ENCODE measurements at places on chromosomes 4 and X.

DNA sequence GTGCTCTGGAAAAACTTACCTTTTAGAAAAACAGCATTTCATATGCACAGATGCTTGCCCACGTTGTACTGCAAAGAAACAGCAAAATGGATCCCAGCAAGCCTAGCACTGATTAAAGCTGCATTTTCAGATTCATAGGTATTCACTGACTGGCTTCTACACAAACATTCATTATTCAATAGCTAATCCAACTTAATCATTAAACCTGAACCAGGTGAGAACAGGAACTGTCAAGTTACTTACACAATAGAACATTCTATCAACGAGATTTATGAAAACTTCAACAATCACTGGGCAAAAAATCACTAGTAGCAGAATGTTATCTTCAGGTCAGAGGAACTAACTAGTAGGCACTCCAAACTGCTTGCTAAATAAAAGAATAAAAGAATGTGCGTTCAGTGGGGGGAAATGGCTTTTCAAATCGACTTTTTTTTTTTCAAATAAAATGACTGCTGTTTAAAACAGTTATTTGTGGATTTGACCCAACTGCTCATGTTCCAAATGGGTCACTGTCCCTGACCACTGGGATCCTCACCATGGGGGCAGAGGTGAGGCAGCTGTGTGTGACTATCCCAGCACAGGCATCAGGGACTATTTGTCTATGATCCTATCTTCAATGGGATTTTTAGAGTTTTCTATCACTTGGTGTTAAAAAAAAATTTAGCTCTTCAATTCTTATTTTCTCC, 42.3 kb downstream of the STX18 start:
- DNase-seq = no peak

DNA sequence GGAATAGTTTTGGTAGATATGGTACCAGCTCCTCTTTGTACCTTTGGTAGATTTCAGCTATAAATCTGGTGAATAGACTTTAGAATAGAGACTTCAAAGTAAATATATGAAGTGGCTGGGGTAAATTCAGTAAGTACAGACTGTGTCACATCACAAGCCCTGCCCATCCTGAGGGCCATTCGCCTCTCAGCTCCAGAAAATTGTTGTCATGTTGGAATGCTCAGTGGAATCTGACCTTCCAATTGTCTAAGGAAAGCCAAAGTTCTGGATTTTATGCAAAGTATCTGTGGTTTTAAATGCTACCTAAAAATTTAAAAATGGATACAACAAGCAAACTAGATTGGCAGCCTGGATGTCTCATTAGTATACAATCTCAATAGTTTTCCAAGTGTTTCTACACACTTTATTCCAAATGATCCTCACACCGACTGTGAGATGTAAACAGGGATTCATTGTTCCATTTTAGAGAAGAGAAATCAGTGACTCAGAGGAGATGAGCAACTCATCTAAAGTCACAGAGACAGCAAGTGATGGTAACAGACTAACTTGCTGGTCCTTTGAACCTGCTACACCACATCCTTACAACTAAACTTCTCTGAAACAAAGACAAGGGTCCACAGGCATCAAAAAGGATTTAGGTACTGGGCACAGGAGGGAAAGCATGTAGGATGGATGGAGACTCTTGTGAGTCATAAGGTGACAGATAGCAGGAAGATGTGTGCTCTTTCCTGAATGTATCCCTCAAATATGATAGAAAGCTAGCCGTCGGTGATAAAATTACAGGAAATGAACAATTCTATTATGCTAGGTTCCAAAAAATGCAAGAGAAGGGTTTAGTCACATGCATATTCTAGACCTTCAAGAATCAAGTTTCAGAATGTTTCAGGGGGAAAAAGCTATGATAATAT, 127.3 kb downstream of the ATP10D start:
- no peak for DNase-seq

DNA sequence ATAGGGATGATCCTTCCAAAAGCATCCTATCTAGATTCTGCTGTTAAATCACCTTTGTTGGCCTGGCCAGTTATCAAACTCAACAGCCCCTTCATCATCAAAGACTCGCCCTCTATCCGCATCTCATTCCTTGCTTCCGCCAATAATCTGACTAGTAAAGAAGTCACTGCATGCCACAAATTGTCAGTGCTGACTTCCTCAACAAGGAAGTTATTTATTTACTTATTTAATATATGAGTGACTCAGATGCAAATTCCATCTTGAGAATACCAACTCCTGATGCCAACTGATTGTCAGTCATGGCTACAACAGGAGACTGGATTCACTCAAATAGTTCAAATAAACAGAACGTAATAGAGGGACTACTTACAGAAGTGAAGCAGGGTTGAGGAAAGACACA, 283.8 kb downstream of the TRIML1 start:
- no peak for DNase-seq

- no peak for DNase-seq
These were observed 53.1 kb downstream of the ARHGEF38 start for GRCh38 chr4:105605493-105605892.

DNA sequence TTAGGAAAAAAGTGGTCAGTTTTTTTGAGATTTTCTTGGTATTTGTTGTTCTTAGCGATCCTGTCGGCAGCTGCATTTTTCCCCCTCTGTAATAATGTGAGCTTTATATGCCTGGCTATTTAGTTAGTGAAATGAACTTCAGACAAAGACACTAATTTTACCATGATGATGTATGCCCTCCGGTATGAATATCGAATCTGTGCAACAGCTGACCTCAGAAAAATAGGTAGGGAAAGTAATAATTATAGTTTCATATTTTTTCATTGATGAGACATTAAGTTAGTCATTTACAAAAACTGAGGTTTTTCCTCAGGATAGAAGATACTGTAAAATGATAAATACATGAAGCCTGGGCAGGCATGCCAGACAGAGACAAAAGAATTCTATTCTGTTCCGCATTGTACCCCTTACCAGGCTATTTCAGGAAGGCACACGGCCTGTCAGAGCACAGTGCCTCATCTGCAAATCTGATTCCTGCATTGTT, 155.8 kb downstream of the SHROOM3 start:
- DNase-seq = no peak

DNA sequence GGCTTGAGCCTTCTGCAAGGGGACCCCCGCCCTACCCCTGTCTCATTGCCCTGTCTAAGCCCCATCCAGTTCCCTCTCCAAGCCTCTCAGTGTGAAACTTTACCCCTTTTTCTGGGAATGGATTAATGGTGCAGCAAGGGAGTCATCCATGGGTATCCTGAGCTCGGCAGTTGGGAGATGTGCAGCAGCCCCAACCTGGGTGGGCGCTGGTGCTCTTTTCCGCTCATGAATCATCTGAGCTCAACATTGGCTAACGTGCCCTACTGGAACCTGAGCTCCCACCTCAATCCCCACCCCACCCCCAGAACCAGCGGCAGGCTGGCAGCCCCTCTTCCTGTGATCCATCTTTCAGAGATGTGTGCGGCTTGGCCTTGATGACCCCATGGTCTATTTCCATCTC, 130.3 kb upstream of the MSX1 start:
- DNase-seq = no peak

- no peak for DNase-seq
These were observed 113.9 kb downstream of the CPZ start for GRCh38 chr4:8706216-8707044.

GRCh38 chr4:22522706-22523501, 7.0 kb upstream of the ADGRA3 start:
- no peak for DNase-seq

Data from naive thymus-derived CD8-positive, alpha-beta T cell (primary cell).